MCF 10A (cell line): ENCODE measurements at places on chromosomes 11 and 22.

- DNase-seq = peak; percentile 54
These were observed 42.6 kb downstream of the NEU3 start for GRCh38 chr11:75031224-75031753.

DNA sequence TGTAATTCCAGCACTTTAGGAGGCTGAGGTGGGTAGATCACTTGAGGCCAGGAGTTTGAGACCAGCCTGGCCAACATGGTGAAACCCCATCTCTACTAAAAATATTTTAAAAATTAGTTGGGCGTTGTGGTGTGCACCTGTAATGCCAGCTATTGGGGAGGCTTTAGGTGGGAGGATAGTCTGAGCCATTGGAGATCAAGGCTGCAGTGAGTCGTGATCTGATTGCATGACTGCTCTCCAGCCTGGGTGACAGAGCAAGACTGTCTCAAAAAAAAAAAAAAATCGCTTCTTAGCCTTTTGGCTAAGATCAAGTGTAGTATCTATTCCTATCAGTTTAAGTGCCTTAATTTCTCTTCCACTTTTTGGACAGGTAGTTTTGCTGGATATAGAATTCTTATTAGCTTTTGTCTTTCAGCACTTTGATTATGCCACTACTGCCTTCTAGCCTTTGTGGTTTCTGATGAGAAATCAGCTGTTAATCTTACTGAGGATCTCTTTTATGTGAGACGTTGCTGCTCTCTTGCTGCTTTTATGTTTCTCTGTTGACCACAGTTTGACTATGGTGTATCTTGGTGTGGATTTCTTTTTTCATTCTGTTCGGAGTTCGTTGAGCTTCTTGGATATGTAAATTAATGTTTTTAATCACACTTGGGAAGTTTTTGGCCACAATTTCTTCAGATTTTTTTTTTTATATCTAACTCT, 24.7 kb downstream of the CHEK1 start:
- no peak for DNase-seq

- DNase-seq = no peak
These were observed 1.8 kb upstream of the CD82 start for GRCh38 chr11:44563711-44564110.

DNA sequence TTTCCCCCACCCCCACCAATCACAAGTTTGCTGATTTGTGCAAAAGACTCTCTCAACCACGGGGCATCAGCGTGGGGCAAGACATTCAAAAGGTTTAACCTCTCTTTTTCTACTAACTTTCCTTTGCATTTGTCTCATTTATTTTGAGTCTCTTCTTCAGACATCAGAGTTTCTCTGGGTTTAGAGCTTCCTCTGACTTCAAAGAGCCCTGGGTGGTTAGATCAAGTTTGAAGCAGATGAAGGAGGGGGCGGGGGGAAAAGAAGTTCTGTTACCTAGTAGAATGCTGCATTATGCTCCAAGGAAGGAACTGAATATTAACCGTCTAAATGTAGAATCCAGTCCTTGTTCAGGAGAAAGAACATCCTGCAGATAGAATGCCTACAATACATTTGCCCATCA, 24.5 kb downstream of the GAS2 start:
- DNase-seq = no peak

GRCh38 chr22:19122752-19123492, 710 bp upstream of the DGCR2 start:
- DNase-seq = no peak

DNA sequence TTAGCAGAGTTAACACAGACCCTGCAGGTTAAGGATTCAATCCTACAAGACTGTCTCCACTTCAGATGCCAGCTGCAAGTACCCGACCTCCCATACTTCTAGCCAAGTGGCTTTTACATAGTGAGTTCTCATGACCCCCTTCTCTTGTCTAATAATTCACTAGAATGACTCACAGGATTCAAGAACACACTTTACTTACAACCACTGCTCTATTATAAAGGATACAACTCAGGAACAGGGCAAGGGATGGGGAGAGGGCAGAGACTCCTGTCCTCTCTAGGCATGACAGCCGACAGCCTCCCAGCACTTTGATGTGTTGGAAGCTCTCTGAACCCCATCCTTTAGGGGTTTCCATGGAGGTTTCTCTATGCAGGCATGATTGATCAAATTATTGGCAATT, 60.0 kb downstream of the MYO18B start:
- DNase-seq = no peak

- no peak for DNase-seq
These were observed 22.4 kb downstream of the ENTHD1 start for GRCh38 chr22:39871008-39871798.

DNA sequence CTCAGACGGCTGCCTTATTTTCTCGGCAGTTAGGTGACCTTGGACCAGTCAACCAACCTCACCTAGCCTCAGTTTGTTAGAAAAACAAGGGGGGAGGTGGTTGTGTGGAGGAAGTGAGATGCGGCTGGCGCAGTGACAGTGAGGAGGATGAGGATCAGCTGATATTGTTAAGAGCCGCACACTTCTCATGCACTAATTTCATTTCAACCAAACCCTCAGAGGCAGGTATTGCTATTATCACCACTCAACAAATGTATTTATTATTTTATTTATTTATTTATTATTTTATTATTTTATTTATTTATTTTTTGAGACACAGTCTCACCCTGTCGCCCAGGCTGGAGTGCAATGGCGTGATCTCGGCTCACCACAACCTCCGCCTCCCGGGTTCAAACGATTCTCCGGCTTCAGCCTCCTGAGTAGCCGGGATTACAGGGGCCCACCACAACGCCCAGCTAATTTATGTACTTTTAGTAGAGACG, 2.1 kb downstream of the LGALS1 start:
- DNase-seq = no peak

GRCh38 chr11:69131644-69132300, 24.0 kb upstream of the SMIM38 start:
- peak; percentile 84 for DNase-seq

DNA sequence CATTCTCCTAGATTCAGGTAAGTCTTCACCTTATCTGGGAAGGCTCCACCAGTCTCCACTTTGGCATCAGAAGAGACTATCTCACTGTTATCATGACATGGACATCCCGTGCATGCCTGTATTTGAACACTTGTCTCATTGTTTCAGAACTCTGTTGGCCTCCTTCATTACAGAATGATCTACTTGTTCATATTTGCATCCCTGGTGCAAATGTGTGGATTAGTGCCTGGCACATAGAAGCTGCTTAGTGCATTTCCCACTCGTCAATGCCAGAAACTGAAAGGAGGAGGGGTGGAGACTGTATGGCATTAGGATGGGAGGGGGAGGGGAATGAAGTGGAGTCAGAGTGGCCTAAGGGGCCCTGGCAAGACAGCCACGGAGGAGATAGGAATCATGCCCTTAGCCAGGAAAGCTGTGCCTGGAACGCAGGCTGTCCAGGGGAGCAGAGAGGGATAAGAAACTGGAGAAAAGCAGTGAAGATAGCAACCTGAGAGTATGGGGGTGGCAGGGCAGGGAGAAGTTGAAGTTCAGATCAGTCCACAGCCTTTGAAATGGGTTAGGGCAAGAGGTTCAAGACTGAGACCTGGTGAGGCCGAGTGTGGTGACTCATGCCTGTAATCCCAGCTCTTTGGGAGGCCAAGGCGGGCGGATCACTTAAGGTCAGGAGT, 53.8 kb upstream of the CAPRIN1 start:
- DNase-seq = peak; percentile 46

- DNase-seq = peak; percentile 28
These were observed 22.0 kb upstream of the IGSF9B start for GRCh38 chr11:133978794-133979193.

GRCh38 chr11:110182886-110183285, 89.7 kb downstream of the ZC3H12C start:
- DNase-seq = peak; percentile 65

DNA sequence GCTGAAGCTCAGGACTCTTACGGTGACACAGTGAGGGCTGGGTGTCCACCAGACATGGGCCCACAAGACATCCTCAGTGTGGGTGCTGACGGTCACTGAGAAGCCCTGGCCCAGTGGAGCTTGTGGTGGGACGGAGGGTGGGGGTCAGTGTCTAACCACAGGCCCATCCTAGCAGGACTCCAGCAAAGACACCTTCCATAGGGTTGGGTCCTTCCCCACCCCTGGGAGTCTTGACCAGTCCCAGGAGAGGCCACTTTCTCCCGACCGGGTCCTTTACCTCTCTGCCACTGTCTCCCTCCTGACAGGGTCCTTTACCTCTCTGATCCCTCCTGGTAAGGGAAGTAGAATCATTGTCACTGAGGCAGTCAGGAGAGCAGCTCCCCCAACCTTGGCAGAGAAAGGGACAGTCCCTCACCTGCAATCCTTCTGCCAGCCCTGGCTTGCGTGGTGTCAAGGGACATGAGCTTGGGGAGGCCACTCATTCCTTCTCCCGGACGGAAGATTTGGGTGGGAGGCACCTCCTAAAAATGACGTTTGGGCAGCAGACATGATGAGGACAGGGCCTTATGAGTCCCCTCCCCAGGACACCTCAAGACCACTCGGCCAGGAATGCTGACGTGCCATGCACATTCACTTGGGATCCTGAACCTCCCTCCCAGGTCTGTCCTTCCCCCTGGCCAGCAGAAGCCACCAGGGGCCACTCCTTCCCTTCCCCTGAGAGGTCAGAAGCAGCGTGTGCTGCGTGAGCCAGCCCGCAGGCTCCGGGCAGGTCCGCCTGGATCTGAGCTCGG, 91.5 kb upstream of the FGF3 start:
- no peak for DNase-seq

- DNase-seq = no peak
These were observed 77.7 kb downstream of the KCNC1 start for GRCh38 chr11:17812091-17812864.
